Cortex of kidney (tissue), 1 donor: ENCODE measurements at places on chromosomes 1 and 21.

- DNase-seq, result no peak
Observed at GRCh38 chr1:167496797-167497619, 21.3 kb downstream of the CD247 start.

DNA sequence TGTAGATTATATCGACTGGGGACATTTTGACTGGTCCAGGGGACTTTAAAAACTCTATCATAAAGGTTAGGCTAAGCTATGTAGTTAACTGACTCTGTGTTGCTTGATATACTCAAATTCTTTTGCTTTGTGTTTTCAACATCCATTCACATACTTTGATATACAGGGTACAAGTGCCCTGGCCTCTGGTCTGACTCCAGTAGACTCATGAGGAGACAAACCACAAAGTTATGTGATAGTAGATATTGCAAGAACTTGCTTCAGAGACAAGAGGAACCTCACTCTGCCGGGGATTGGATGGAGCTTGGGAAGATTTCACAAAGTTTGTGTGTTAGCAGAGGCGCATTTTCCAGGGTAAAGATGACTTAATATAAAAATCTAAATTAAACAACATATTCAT, 1.3 kb downstream of the GORAB start:
- no peak for DNase-seq

- DNase-seq, result no peak
Observed at GRCh38 chr1:183106746-183107145, 79.3 kb upstream of the LAMC2 start.

DNA sequence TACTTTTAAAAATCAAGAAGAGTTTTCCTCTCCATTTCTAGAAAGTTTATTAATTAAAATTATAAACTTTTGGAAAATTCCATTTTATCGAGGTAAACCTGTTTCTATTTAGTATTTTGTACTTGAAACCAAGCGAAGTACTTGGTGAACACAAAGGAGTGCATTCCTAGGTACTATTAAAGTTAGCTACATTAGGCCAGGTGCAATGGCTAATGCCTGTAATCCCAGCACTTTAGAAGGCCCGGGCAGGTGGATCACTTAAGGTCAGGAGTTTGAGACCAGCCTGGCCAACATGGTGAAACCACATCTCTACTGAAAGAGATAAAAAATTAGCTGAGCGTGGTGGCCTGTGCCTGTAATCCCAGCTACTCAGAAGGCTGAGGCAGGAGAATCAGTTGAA, 292.2 kb downstream of the NTNG1 start:
- DNase-seq, result no peak

DNA sequence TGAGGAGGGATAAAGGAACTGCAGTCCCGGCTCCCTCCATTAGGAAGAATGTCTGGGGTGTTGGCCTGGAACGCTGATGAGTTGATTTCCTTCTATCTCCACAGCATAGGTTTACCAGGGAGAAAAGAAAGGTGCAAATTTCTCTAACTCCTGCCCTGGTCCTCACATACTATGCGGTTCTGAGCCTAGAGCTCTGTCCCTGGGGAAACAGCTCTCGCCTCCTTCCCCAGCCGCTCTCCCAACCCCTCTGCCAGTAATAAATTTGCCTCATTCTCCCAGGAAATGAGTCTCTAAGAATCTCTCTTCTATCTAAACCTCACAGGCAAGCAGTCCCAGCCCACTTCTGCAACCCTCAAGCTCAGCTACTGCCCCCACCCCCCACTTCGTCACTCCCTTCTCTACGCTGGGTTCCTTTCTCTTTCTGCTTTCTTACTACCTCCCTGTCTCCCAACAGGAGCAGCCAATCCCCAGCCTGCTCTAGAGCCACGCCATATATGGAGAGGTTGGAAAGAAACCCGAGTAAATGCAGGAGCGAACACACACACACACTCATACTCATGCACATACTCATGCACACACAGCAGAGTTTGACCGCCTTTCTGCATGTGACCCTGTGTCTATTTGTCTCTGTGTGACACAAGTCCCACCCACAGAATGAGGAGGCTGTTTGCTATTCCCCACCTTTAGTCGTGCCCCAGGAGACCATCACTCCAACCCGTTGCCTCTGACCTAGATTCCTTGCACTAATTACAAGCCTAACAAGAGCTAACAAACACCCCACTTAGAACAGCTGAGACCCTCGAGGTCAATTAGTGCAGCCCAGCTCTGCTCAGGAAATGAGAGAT, 13.4 kb downstream of the PLEKHO1 start:
- DNase-seq, result no peak

DNA sequence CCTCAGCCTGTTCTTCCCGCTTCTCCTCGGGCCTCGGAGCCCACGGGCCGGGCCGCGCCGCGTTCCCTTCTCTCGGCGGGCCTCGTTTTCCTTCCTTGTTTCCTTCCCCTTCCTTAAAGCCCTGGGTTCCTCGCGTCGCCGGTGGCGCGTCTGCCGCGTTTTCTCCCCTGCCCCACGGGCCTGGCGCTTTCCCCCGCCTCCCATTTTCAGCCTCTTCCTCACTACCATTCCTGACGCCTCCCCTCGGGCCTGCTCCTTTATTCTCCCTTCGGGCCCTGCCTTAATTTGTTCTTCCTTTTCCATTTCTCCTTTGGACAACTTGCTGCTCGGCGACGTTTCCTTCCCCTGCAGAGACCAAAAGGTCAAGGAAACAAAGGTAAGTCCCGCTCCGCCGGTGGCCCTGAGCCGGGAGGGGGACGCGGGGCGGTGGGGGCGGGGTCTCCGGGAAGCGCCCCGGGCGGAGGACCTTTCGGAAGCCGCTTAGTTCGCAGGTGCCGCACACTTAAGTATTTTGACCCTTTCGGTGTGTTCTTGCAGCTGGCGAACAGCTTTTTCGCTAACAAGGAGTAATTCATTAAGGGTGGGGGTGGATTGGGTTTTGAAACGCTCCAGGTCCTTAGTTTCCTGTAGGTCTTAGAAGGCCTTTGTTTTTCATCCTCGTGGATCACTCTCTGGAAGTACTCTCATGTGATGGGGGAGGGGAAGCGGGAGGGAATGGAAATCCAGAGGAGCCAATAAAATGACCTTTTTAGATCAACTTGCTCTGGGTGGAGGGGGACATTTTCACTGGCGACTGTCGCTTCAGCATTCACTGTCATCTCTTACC, 780 bp downstream of the YTHDF2 start:
- DNase-seq, result no peak

DNA sequence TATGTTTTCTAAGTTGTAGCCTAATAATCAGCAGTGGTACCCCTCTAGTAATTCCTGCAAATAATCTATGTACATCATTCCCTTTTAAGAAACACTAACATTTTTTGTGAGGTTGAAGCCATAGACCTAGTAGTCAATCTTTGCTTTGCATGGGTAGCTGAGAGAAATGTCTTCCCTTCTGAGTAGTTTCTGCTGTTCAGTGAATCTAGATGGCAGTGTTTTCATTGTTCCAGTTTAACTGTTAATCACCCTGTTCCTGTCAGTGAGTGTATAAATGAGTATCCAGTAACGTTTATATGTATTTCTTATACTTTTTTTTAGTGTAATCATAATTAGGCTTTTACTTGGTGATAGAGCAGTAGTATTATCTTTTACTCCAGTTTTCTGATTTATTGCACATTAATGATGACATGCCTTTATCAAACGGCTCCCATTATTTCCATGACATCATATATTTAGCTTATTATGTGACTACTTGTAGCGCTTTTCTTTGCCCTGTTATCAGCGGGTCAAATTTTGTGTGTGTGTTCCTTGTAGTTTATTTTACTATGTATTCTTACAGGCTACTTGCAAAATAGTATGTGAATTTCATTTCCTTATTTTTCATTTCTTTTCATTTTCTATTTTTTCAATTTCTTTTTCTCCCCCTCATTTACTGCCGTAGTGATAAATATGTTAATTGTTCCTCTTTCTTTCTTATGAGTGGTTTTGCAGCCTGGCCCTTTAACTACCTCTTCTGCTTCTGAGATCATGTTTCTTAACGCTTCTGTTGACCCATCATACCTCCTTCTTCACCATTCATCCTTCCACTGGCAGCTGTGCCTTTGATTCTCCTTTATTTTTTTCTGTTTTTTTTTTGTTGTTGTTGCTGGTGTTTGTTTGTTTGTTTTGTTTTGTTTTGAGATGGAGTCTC, 18.8 kb downstream of the CEP350 start:
- no peak for DNase-seq

DNA sequence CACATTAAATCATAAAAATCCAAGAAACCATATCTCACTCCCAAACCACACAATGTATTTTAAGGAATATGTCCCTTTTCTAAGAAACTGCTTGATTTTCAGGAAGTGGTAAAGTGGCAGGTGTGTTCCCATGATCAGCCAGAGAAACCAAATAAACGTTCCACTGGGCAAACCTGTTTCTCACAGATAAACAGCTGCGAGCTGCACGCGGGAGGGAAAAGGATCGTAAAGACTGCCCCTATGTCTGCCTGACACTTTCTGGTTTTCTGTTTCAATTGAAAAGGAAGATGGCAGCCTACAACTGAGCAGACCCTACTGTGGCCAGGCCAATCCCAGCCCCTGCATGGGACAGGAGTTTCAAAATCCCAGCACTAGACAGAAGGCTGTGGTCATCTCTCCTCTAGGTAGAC, 36.6 kb downstream of the HIVEP3 start:
- no peak for DNase-seq

DNA sequence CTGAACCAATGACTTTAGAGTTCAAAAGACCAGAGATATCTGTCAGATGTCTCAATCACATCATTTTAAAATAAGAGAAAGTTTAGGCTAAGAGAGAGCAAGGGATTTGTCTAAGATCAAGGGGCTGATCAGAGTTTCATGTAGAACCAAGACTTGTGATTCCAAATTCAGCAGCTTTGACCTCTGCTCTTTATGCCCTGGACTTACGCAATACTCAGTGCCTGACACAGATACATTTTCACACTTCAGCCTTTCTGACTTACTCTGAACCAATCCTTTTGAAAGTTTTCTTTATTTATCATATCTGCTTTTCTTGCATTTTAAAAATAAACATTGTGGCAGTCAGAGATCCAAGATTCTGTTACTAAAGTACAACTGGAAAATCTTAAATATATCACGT, 428.0 kb downstream of the PLPP3 start:
- no peak for DNase-seq

DNA sequence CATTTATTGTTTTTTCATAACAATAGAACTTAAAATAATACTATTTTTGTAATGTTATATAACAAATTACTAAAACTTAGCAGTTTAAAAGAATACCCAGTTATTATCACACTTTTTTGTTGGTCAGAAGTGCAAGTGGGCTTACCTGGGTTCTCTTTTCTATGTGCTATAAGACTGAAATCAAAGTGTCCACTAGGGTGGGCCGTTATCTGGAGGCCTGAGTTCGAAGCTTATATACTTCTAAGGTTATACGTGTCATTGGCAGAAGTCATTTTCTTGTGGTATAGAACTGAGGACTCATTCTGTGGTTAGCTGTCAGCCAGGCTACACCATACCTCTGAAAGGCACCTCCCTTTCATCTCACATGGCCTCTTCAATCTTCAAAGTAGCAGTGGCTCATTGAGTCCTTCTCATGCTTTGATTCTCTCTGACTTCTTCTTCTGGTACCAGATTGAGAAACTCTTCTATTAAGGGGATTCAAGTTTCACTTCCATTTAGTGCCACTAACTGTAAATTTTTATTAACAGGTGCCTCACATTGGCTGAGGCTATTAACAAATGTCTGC, 414.3 kb downstream of the AMY1C start:
- DNase-seq, result no peak

DNA sequence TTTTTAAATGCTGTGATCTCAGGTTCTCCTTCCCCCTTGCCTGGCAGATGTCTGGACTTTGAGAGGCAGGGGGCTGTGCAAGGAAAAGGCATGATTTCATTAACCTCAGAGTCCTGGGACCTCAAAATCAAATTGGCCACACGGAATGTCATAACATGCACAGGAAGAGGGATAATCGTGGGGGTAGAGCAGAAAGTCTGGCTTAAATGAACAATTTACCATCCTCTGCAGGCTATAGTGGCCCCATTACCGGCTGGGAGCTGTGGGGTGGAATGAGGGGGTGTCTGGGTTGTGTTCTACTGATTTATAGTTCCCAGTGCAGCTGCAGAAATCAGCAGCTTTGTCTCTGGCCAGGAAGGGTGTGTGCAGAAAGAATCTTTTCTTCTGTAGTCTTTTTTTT, 10.8 kb downstream of the OPRD1 start:
- no peak for DNase-seq

- no peak for DNase-seq
Observed at GRCh38 chr1:192270398-192270797, 46.4 kb upstream of the RGS21 start.

GRCh38 chr21:31713973-31714740, 17.8 kb downstream of the SCAF4 start:
- DNase-seq, result no peak

DNA sequence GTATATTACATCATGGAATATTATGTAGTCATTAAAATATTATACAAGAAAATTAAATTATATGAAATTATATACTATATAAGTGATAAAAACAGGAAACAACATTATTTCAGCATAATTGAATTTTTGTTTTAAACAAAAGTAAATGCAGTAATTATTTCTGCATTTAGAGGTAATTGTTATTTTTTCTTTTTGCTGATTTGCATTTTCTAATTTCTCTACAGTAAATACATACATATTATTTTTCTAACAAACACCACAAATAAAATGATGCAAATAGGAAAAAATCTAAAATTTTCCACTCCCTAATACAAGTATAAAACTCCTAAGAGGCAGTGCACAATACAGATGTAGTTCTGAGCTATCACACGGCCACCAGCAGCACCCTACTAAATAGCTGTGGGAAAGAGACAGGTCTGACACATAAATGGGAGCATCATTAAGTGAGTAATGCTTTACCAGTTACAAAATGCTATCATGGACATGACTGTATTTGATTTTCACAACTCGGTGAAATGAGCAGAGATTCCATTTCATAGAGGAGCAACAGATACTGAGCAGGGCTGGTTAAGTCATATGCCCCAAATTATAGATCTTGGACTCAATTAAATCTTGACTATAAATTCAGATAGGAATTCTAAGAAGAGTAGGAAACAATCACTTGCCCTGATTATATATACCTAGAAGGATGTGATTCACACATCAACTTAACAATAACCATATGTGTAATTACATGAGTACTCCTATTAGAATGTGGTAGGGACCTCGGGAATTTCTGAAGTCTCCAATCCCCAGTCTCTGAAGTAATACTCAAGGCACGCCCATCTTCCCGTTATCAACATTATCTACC, 49.0 kb downstream of the NRIP1 start:
- no peak for DNase-seq

DNA sequence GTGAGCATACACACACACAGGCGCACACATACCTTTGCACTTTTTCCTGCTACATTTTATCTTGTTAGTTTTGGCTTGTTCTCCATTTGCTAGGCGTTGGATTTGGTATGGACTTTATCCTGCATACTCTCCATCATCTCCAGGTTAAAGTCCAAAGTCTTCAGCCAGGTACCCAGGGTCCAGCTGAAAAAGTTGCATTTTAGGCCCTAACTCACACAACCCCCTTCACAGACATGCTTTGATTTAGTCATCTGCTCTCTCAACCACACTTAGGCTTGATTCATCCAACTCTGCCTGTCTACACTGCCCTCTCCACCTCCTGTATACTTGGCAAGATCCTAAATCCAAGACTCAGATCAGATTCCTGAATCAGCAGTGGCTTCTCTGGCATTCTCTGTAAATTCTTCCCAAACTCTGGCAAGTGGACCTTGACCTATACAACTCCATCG, 10.7 kb upstream of the LAMB3 start:
- no peak for DNase-seq
